ENCODE measurements at places on chromosomes 4 and X. TPM values are rescaled to one million over a fixed set of nuclear protein-coding genes. Genes with fewer than 3 reads are reported as not detected.

SORBS2 gene
- polyA plus RNA-seq = 18.7 TPM

TRAM1L1 gene
- 1.0 TPM for polyA plus RNA-seq

THAP6 gene
- polyA plus RNA-seq = 5.7 TPM

TMEM150C gene
- 2.7 TPM for polyA plus RNA-seq

IL2 gene
- not detected for polyA plus RNA-seq

BGN gene
- polyA plus RNA-seq = 10.4 TPM

TCEAL5 gene
- polyA plus RNA-seq = not detected

CT45A5 gene
- polyA plus RNA-seq = not detected

SLC34A2 gene
- polyA plus RNA-seq = 2.6 TPM

HTN1 gene
- not detected for polyA plus RNA-seq
